ENCODE measurements at places on chromosomes 1 and 21.

DNA sequence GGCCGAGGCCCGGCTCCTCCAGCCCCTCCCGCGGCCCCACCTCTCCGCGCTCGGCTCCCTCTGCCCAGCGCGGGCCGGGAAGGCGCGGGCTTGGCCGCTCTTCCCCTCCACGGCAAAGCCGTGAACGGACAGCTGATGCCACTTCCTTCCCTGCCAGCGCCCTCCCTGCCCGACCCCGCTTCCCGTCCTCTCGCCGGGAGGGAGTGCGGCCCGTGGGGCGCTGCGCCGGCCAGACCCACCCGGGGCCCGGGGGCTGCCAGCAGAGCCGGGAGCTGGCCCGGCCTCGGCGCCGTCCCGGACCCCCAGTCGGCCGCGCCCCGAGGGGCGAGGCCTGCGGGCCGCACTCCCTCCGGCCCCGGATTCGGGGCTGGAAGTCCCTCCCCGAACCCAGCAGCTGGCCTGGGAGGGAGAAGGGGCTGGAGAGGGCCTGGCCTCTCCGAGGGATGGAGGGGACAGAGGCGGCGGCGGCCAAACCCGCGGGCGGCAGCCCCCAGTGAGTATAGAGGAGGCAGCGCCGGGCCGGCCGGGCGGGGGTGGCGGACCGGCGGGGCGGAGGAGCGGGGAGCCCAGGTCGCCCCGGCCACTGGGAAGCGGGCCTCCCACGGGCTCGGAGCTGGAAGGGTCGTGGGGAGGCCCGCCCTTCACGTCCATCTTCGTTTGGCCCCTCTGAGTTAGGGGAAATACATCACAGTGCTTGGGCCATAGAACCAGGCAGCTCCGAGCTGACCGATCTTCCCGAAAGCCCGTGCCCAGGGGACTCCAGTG is at the start of gene KIAA1614:
TSS of gene KIAA1614 (plus strand) at position 97 of the 765 bp plus-strand sequence. CDS start at position 444, 347 bp downstream.
- peak; percentile 89 for DNase-seq

- DNase-seq, result peak; percentile 50
Observed at GRCh38 chr1:240499012-240499411, 112.9 kb downstream of the GREM2 start.

GRCh38 chr1:213183036-213183672 is 132.1 kb downstream of the RPS6KC1 start:
- no peak for DNase-seq

GRCh38 chr1:236181059-236181458 is 38.7 kb downstream of the GPR137B start:
- no peak for DNase-seq

GRCh38 chr1:208207388-208208131 is 36.6 kb downstream of the PLXNA2 start:
- peak; percentile 76 for DNase-seq

DNA sequence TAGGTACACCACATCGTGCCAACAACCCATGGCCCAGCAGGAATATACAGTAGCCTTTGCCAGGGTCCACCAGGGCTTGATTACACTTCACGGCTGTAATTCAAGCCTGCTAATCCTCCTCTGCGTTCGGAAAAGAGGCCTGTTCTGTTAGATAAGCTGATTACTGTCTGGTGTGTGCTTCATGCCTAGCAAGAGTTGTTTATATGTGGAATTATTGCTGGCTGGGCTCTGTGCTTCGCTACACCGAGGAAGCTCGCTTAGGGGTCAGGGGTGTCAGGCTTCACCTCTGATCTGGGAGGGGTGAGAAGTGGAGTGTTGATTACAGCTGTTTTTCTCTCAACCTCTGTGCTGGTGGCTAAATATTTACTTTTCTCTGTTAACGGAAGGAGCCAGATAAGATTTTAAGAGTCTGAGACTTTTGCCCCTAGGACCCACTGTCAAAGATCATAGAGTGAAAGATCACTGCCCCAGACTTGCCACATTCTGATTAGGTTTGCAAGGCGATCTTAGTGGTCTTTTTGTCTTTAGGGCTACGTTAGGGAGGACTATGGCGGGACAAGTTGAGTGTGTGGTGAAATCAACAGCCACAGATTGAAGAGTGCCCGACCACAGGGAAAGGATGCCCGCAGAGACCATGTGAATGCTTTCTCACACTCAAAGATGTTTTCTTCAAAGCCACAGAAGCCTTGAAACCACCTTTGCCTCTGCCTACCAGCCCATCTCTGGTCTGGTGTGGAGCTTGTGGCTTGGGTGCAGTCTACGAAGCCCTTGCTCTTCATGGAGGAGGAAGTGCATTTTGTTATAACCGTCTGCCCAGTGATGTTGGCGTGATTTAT is 216.1 kb downstream of the PBX1 start:
- no peak for DNase-seq

GRCh38 chr1:6142036-6142621 is 38.0 kb downstream of the CHD5 start:
- no peak for DNase-seq

DNA sequence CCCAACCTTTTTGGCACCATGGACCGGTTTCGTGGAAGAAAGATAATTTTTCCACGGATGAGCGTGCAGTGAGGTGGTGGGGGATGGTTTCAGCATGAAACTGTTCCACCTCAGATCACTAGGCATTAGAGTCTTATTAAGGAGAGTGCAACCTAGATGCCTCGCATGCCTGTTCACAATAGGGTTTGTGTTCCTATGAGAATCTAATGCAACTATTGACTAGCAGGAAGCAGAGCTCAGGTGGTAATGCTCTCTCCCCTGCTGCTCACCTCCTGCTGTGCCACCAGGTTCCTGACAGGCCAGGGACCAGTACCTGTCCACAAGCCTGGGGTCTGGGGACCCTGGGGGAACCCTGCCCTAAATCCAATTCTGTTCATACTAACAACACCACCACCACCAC is 377.8 kb downstream of the OLFM3 start:
- DNase-seq, result no peak

- no peak for DNase-seq
Observed at GRCh38 chr1:207996636-207997035, 85.7 kb upstream of the CD34 start.

All from AG20443 (cell line).